ENCODE measurements at places on chromosomes 1 and 21.

DNA sequence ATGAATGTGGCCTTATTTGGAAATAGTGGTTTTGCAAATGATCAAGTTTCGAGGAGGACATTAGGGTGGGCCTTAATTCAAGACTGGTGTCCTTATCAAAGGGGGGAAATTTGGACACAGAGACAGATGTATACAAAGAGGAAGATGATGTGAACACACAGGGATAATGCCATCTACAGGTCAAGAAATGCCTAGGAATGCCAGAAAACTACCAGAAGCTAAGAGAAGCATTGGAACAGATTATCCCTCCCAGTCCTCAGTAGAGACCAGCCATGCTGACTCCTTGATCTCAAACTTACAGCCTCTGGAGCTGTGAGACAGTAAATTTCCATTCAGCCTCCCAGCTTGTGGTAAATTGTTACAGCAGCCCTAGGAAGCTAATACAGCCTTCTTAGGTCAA is 151.4 kb downstream of the PTGER3 start:
- DNase-seq = peak; percentile 21

- no peak for DNase-seq
Measured at GRCh38 chr1:44617703-44618029, 56.6 kb downstream of the TMEM53 start.

DNA sequence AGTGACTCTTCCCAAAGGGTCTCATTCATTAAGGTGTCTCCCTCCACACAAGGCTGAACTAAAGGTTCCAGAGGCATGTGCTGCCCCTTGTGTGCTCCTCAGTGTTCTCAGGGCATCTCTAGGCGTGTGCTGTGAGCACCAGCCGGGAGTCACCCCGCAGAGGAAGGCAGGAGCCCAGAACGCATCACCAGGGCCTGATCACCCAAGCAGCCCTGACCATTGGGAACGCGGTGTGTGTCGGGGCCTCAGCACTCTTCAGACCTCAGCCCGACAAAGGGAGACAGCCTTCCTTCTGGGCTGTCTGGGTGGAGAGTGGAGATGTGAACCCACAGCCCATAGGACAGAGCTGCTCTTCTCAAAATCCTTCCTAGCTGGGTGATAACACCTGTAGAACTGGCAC is 9.1 kb downstream of the SLC37A1 start:
- no peak for DNase-seq

DNA sequence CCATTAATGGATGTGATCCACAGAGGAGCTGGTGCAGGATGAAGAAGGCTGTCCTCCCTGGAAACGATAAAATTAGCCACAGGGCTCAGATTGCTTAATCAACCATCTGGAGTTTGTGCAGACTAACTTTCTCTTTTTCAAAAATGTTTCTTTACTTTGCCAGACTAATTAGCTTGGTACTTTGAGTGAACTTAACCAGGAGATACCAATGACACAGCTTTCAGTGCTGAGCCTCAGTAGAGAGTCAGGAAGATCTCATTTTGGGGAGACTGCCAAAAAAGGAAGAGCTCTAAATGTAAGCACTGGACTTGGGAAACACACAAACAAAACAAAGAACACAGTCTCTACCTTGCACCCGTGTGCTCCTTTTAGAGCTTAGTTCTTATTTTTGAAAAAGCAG is 248.1 kb upstream of the DEPDC1 start:
- DNase-seq = no peak

DNA sequence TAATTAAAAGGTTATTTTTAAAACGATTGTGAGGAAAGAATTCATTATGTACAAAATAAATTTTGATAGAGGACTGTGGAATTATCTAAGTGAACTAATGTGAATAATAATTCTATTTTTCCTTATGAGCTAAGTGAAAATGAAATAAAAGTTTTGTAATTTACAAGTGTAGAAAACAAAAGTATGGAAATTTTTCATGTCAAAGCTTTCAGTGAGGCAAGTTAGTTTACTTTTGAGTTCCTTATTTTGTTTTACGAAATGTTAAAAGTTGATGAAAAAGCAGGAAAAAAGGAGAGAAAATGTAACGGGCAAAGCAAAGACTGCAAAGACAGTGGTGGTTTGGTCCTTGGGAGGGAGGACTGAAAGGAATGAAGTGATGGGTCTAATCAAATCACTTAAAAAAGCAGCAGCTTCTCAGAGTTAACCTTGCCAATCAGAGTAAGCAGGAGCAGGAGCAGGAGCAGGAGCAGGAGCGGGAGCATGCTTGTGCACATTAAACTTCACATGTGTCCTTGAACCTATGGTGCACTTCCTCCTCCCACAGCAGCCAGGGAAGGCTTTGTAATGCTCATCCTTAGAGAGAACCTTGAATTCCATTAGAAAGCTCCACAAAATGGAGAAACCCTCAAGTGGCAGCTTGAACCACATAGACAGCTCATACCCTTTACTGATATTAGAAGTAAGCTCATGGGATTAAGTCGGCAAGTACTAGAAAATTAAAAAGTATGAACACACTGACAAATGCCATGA is 133.4 kb downstream of the LHX4 start:
- DNase-seq = no peak

- no peak for DNase-seq
Measured at GRCh38 chr1:5464366-5464765, 527.9 kb downstream of the NPHP4 start.

DNA sequence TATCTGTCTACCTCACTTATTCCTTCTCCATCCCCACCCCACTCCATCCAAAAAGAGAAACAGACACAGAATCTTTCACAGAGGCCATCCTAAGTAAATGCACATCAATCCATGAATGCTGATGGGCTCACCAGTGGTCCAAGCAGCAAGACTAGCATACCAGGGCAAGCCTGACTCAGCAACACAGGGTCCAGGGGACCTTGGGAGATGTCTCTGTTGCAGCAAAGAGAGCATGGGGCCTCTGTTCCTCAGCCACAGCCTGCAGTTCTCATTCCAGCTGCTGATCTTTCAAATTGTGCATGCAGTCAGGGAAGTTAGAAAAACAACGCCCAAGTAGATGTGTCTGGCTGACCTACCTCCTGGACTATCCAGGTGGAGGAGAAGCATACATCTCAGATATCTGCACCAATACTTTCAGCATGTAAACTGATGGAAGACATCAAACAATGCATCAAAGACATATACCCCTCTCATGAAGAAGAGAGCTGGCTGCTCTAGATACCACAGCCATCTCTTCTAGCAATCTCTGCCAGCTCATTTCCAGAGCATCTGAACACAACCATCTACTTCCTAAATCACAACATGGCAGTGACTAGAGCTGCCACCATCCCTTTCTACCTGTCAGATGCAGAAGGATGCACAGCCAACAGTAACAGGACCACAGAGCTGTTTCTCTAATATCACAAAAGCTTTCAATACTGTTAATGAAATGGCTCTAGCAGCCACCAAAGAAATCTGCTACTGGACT is 54.5 kb downstream of the CD34 start:
- DNase-seq = no peak

DNA sequence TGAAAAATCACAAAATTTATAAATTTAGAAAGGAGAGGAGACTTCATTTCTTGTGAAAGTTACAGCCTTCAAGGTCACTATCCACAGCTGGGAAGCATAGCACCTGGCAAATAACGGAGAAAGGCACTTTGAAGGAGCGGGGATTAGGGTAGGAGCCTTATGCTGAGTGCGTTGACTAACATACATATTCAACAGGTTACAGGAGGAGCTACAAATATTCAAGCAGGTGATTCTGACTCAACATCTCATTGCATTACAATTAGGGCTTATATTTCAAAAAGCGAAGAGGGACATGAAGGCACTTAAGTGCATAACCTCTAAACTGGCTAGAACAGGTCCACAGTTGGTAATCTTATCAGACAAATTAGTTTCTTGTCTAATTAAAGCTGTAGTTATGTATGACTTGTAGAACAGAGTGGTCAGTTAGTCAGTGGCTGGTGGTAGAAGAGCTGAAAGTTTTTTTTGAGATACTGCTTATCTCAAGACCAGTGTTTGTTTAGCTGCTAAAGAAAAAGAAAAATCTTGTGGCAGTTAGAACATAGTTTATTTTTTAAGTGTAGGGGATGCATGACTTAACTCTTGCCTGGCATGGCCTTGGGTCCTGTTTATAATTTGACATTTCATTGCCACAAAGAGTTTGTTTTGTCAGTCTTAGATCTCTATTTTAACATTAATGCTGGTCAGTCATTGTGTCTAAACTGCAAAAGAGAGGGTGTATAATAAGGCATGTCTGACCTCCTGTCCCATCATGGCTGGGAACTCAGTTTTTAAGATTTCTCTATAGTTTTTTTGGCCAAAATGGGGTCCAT is 311.5 kb downstream of the DUSP10 start:
- DNase-seq = no peak

DNA sequence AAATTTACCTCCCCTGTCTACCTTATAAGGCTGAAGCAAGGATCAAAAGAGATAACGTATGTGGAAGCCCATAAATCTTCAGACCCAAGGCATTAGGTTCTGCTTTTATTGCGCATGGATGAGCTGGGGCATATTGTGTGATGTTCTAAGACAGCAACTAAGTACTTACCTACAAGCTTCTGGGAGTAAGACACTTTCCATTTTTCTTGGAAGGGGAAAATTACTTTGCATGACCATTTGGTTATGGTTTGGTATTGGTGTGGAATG is 21.1 kb downstream of the LMOD1 start:
- DNase-seq = no peak

- no peak for DNase-seq
Measured at GRCh38 chr1:111302374-111302773, 11.7 kb downstream of the CHIA start.

GRCh38 chr1:40317394-40318074 is 448 bp upstream of the COL9A2 start:
- no peak for DNase-seq

DNA sequence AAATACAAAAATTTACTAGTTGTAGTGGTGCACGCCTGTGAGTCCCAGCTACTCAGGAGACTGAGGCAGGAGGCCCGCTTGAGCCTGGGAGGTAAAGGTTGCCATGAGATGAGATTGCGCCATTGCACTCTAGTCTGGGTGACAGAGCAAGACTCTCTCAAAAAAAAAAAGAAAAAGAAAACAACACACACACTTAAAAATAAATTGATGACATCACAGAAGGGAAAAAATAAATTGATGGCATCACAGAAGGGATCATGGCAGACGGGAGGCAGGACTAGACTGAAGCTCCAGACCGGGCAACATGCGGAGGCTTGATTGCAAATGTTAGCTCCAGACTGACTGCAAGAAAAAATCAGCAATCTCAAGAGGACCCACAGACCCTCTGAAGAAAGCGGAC is 43.3 kb downstream of the KLHL20 start:
- no peak for DNase-seq

DNA sequence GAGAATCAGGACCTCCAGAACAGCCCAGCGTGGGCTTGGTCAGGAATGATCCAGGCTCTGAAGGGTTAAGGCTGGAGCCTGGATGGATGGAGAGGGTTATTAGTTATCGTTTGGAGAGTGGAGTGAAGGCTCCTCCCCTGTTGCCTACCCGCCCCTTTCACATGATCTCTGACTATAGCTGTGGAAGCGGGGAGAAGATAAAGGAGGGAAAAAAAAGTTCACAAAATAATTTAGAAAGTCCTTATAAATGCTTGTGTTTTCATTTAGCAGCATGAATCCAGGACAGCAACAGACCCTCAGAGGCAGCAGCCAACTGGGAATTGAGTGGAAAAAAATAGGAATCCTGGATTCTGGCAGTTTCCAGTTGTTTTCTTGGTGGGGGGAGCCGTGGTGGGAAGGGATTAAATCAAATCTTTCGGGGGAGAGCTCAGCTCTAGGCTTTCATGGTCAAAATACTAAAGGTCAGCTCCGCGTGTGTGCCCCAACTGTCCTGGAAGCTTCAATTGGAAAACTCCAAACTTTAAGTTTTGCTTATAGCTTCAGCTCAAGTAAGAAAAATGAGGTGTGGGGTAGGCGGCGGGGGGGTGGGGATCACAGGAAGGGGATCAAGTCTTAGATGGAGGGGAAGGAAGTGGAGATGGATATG is 595 bp upstream of the DDR2 start:
- DNase-seq = peak; percentile 60

GRCh38 chr1:52876843-52877242 is 34.3 kb downstream of the ZYG11A start:
- no peak for DNase-seq

GRCh38 chr1:248800459-248800858 is 25.3 kb downstream of the SH3BP5L start:
- DNase-seq = no peak

- peak; percentile 70 for DNase-seq
Measured at GRCh38 chr1:235972311-235972689, 92.6 kb downstream of the NID1 start.

DNA sequence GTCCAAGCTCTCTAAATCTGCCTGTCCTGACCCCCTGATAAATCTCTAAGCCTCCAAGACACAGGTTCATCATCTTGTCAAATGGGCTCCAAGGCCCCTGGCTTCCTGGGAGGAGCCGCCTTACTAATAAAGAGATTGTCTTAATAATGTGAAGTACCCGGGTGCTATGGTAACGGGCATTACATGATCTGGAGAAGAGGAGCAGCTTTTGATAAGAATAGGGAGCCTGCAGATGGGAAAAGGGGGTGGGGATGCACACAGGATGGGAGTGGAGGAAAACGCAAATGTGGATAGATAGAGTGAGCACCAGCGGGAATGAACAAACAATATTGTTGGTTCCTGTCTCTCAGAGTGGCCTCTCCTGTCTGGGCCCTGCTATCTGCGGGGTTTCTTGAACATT is 11.9 kb upstream of the RXRG start:
- DNase-seq = no peak

- DNase-seq = no peak
Measured at GRCh38 chr1:5810553-5811270, 181.5 kb downstream of the NPHP4 start.

GRCh38 chr1:155834296-155834926 is 22.6 kb downstream of the GON4L start:
- peak; percentile 51 for DNase-seq

GRCh38 chr1:157113631-157114030 is 14.0 kb upstream of the ETV3L start:
- no peak for DNase-seq

DNA sequence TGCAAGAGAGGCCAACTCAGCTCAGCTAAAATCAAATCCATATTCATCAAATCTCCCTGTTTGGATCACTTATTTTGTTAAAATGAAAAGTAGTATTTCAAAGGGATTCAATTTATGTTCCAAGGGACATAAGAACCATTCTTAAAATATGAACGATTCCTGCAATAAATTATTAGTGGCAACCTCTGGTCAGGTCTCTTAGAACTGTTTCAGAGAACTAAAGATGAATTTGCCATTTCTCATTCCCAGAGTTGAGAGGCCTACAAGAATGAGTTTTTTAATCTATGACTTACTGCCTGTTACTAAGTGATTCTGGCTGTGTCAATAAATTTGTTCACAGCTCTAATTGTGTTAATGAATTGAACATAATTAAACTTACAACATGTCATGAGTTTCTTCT is 268.5 kb downstream of the SPATA17 start:
- DNase-seq = no peak

- no peak for DNase-seq
Measured at GRCh38 chr1:47513393-47513792, 75.5 kb downstream of the FOXD2 start.

DNA sequence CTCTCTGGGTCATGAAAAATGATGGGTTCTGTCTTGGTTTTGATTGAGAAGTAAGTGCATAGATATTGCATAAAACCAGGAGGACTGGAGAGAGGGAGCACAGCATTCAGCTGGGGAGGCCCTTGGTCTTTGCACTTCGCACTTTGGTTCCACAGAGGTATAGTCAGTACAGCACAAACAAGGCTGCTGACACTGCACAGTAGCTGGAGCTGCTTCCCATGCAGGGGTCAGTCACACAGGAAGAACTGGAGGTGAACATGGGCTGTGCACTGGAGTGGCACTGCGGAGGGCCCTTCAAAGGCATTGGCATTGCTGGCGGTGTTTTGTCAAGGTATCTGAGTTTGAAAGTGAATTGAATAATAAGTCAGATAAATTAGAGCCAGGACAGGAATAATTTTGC is 4.5 kb upstream of the LCE2D start:
- DNase-seq = no peak

GRCh38 chr1:219476116-219476515 is 136.8 kb downstream of the ZC3H11B start:
- no peak for DNase-seq
